Cortex of kidney (tissue), 1 donor: ENCODE measurements at places on chromosomes 3 and 15.

- DNase-seq: no peak
Observed at GRCh38 chr3:111874177-111874820, 15.2 kb downstream of the PHLDB2 start.

GRCh38 chr15:74549816-74550215 lies 8.8 kb downstream of the ARID3B start:
- DNase-seq: no peak

- DNase-seq: no peak
Observed at GRCh38 chr3:127115691-127116351, 77.1 kb upstream of the PRR23E start.

DNA sequence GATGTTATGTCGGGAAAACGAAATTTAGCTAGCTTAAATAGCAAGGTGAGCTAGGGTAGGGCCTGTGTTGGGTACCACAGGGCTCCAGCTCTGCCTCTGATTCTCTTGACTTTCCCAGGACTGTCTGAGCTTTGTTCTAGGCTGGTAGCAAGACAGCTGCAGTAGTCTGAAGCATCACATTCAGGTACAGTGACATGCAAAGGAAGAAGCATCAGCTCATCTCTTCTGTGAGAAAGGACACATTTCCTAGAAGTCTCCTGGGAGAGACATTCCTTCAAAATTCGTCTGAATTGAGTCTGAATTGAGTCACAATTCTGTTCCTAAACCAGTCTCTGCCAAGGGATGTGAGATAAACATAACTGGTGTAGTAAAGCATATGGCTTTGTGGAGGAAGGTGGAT lies 8.5 kb upstream of the UBXN7 start:
- DNase-seq: no peak

DNA sequence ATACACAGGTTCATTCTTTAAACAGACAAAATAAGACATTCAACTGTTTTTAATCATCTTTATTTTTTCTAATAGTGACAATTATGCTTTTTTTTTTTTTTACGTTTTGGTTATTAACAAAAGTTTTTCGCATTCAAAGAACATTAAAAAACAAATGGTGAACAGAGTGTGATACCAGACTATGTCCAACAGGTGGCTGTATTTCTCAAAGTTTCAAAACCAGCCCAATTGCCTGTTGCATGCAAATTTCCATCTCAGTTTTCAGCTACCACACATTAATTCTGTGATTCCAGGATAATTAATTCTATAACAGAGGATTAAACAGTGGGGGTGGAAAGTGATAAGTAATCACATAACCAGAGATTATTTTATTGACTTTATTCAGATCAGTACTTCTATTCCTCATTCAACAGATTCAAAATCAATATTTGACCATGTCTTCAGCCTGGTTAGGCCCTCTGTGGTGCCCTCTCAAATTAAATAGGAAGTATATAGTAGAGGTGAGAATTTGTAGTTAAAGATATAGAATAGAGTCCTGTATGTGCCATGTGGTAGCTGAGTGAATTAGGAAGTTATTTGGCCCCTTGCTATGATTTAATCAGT lies 122.2 kb upstream of the DCBLD2 start:
- no peak for DNase-seq

DNA sequence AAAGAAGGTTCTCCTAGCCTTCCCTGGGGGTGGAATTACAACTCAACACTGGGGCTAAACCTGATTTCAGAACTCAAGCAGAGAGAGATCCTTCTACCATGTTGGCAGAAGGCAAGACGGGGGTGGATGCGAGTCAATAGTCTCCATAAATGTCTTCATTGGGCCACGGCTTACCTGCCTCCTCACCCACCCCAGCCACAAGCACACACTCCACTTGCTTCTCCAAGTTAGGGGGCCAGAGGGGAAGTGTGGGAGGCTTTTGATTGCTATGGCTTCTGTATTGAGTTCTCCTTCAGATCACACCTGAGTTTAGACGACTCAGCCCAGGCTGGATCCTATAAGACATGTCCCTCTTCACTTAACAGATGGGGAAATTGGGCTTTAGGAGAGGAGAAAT lies 178.9 kb downstream of the UACA start:
- no peak for DNase-seq

GRCh38 chr15:59223736-59224135 lies 17.1 kb downstream of the LDHAL6B start:
- DNase-seq: no peak

GRCh38 chr3:31025541-31025940 lies 131.1 kb upstream of the GADL1 start:
- DNase-seq: no peak

- DNase-seq: no peak
Observed at GRCh38 chr3:135792858-135793475, 172.6 kb upstream of the PPP2R3A start.

- no peak for DNase-seq
Observed at GRCh38 chr3:127028781-127029657, 46.1 kb downstream of the PLXNA1 start.

DNA sequence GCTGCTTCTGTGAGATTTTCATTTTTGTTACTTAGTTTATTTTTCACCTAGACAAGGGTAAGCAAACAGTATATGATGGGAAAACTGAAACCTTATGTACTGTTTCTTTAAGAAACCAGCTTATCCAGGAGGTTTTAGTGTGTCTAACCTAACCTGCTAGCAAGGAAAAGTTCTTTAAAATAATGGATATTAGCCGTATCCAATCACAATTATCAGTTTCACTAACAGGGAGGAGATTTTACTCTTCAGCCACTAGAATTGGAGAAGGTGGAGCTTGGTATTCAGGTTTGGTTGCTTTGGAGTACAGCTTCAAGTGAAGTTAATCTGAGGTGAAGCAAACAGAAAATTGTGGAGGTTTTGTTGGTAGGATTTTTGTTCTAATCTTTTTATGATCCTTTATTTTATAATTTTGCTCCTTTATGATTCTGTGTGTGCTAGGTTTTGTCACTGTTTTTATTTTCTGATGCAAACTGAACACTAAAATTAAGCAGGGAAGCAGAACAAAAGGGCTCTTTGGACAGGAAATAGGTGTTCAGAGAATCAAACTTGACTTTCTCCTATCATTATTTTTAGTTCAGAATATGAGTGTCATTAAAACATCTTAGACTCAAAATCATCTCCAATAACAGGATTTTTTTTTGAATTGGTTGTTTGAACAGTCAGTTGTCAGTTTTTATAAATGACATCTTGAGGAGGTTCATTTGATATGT lies 13.0 kb downstream of the ZFAND6 start:
- DNase-seq: no peak

DNA sequence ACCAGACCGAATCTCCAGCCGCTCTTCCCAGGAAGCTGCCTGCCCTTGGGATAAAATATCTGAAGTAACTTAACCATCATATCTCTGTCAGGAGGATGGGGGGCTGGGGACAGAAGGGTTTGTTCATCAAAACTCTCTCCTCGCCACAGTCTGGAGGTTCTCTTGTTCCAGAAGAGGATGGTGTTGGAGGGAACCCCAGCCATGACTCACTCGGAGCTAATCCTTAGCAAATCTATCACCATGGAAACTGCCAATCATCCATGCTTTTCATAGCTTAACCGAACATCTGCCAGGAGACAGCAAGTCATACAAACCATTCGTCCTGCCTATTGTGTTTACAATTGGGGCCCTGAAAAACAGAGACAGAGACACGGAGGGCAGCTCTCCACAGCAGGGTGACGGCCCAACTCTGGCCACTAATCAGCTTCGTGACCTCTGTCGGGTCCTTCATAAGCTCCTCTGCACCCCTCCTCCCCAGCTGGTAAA lies 73.8 kb upstream of the HEG1 start:
- DNase-seq: no peak

DNA sequence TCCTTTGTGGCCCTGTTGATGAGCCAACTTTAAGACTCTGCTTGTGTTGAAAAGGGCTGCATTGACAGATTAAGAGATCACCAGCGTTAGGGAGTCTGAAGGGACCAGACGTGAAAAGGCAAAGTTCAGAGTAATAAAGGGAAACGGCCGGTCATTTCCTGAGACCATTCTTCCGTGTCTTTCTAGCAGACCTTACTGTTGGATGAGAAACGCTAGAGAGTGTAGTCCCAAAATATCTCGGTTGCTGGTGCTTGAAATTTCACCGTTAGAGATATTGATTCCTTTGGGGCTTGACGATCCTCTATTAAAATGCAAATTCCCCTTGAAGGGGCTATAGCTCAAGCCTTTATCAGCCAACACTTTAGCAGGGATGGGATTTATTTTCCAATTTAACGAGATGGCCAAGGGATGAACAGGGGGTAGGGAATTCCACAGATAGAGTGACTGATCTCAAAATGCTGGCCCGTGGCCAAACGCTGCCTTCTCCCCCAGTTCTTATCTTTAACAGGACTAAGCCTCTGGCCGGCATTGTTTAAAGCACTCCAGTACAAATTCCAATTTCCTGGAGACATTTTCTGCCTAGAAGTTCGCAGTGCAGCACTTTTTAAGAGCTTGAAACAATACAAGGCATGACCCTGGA lies 250.4 kb downstream of the TJP1 start:
- DNase-seq: no peak

GRCh38 chr3:4601892-4602291 lies 108.7 kb downstream of the ITPR1 start:
- DNase-seq: no peak

- DNase-seq: no peak
Observed at GRCh38 chr3:160564949-160565441, 376 bp downstream of the KPNA4 start.

- DNase-seq: no peak
Observed at GRCh38 chr3:167750272-167750971, 14.9 kb downstream of the SERPINI1 start.

DNA sequence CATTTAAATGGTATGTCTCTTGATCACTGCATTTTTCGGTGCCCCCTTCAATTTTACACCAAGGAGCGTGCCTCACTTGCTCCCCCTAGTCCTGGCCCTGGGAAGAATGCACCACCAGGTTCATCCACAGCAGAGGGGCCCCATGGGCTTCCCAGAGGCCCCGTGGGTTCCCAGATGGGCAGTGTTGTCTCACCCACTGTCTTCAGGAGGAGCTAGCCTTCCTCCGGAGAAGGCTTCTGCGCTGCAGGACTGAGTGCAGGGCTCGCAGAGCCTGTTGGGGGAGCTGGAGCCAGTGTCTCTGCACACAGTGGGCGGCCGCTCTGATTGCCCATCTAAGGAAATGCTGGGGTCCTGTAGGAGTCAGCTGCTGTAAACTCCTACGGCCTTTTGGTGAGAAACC lies 45.9 kb downstream of the POLR2M start:
- no peak for DNase-seq

GRCh38 chr3:31960793-31961431 lies 20.1 kb downstream of the OSBPL10 start:
- no peak for DNase-seq

DNA sequence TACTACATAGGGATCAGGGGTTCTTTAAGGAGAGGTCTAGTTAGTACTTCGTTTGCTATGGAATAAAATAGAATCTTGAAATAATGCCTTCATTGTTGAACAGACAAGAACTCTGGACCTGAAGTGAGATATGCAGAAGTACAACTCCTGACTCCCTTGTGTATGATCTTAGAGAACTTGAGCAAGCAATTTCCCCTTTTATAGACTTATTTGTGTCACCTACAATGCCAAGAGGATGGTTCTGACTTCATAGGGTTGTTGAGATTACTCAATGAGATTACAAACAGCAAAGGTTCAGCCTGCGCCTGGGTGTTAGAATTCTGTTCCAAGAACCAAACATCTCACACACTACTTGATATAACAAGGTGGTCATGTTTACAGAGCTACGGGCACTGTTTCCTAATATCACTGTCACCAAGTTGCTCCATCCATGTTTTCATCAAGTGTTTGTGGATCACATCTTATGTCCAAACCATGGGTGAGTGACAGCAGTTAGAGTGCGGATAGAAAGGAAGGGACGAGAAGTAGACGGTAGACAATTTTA lies 76.7 kb upstream of the ADAMTS9 start:
- DNase-seq: no peak

DNA sequence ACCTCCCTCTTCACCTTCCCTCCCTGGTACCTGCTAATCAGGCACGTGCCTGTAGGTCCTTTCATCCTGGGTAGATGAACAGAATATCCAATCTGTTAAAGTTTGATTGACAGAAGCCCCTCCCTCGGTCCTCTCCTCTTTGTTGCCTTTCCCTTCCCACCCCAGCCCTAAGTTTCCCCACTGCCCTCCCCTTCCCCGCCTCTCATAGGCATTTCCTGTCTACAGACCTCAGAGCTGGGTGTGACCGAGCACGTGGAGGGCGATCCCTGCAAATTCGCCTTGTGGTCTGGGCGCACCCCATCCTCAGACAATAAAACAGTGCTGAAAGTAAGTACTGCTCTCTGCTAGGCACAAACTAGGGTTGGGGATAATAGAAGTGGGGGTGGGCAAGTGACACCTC lies 239.2 kb upstream of the UMPS start:
- no peak for DNase-seq

DNA sequence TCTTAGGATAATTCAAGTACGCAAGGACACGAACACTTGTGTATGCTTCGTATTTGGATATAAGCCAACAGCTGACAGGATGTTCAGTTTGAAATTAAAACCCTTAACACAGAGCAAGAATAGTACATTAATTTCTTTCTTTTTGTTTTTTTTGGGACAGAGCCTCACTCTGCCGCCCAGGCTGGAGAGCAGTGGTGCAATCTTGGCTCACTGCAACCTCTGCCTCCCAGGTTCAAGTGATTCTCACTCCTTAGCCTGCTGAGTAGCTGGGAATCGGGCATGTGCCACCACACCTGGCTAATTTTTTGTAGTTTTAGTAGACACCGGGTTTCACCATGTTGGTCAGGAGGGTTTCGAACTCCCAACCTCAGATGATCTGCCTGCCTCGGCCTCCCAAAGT lies 32.4 kb downstream of the TOMM70 start:
- DNase-seq: no peak

- no peak for DNase-seq
Observed at GRCh38 chr3:171192176-171192854, 165.8 kb upstream of the SLC2A2 start.

- no peak for DNase-seq
Observed at GRCh38 chr3:99899603-99900002, 81.9 kb downstream of the CMSS1 start.

DNA sequence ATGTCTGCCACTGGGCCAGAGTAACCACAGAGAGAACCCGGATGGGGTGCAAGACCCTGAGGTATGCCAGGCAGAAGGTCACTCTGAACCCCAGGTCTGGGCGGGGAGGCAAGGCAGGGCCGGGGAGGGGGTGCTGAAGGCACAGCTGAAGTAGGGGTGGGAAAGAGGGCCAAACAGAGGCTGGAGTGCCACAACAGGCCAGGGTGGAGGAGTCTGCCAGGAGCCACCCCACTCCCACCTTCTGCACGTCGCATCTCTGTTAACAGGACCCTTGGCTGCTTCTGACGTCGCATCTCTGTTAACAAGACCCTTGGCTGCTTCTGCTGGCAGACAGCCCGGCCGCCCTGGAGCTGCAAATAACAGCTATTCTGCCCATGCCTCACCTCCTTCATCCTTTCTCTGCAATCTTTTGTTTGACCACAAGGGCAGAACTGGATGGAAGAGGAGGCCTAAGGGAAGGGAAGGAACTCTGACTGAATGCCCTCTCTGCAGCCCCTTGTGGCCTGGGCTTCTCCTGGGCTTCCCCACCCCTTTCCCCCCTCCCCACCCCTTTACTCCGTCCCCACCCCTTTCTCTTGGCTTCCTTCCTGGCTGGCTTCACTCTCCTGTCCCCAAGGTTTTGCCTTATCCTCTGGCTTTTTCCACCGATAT lies 20.6 kb upstream of the FBLN2 start:
- DNase-seq: no peak

GRCh38 chr3:22526266-22526837 lies 676.8 kb upstream of the UBE2E2 start:
- no peak for DNase-seq

- DNase-seq: no peak
Observed at GRCh38 chr3:13683288-13683687, 134.4 kb downstream of the FBLN2 start.

- DNase-seq: no peak
Observed at GRCh38 chr15:74857082-74857655, 14.2 kb upstream of the ULK3 start.
